ENCODE measurements at places on chromosomes 2 and 18.

DNA sequence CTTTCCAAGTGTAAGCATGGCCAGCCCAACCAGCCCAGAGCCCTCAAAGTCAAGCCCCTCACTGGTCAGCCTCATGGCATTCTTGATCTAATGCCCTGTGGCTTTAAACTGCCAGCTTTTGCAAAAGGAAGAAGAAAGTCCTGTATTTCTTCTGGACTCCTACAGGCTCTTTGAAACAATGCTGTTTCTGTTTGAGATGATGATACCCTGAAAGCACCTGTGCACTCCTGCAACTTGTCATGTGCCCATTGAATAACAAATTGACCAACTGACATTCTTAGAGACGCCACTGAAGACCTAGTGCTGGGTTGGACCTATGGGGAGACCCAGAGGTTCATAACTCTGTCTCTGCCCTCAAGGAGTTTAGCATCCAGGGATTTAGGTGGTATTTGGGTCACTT, 82.0 kb upstream of the MSH2 start:
- peaks cover 10% of the 10 kb centered on the region for H3K36me3 ChIP-seq
- no peak overlapping the region for H3K4me3 ChIP-seq
- peaks cover 7% of the 10 kb centered on the region for H3K4me1 ChIP-seq
- H3K27me3 ChIP-seq, result peaks cover 3% of the 10 kb centered on the region

DNA sequence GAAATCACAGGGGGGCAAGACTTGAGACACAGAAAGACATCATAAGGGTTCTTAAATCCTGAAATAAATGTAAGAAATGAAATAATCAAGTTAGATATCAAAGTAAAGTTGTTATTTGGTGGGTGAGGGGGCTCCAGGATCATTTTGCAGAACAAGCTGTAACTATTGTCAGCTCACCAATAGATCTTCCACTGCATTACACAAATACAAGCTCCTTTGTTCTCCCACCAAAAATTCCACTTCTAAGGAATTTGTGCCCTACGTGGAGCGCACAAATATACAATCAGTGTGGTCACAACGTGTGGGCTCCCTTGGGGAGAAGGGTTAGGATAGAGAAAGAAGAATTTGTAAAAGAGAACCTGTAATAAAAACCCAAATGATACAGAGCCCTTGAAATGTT, 19.2 kb upstream of the GALNT5 start:
- peaks cover 3% of the 10 kb centered on the region for H3K36me3 ChIP-seq
- H3K4me1 ChIP-seq, result no peaks in the 10 kb centered on the region
- no peak overlapping the region for H3K27ac ChIP-seq
- no peak overlapping the region for H3K4me3 ChIP-seq
- peaks cover 3% of the 10 kb centered on the region for H3K27me3 ChIP-seq

GRCh38 chr2:120981443-120981842, 245.8 kb downstream of the GLI2 start:
- H3K36me3 ChIP-seq, result peaks cover 72% of the 10 kb centered on the region
- H3K27ac ChIP-seq, result no peak overlapping the region
- peaks cover 11% of the 10 kb centered on the region for H3K4me1 ChIP-seq
- no peak for DNase-seq

DNA sequence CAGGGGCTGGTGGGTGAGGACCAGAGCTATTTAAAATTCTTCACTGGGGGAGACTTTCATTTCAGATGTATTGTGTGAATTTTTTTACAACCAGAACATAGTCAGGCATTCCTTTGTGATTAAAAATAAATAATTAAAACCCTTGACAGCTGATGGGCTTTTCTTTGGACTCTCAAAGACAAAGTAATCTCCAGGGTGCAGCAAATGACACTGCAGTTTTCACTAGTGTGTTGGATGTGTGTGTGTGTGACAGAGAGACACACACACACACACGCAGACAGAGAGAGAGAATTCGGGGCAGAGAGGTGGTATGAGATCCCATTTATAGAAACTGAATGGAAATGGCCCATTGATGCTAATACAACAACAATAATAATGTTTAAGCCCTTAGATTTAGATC, 10.3 kb upstream of the GALNT14 start:
- H3K4me3 ChIP-seq, result no peak overlapping the region
- H3K4me1 ChIP-seq, result no peaks in the 10 kb centered on the region
- no peaks in the 10 kb centered on the region for H3K36me3 ChIP-seq
- H3K27ac ChIP-seq, result no peak overlapping the region
- DNase-seq, result no peak

- peaks cover 9% of the 10 kb centered on the region for H3K36me3 ChIP-seq
- peaks cover 67% of the 10 kb centered on the region for H3K4me1 ChIP-seq
- peaks cover 5% of the 10 kb centered on the region for H3K27me3 ChIP-seq
- peak; percentile 33 for DNase-seq
- peak overlapping the region; percentile 98 for H3K4me3 ChIP-seq
- peak overlapping the region; percentile 99 for H3K27ac ChIP-seq
These were observed 515 bp downstream of the TSHZ1 start for GRCh38 chr18:75211002-75211621.

GRCh38 chr18:40985436-40985835, 969.6 kb upstream of the PIK3C3 start:
- no peak for DNase-seq
- H3K27me3 ChIP-seq, result no peaks in the 10 kb centered on the region
- H3K27ac ChIP-seq, result no peak overlapping the region
- H3K4me1 ChIP-seq, result no peaks in the 10 kb centered on the region

- H3K36me3 ChIP-seq, result peaks cover 65% of the 10 kb centered on the region
- no peak overlapping the region for H3K4me3 ChIP-seq
- H3K27me3 ChIP-seq, result peaks cover 4% of the 10 kb centered on the region
- DNase-seq, result no peak
- peaks cover 51% of the 10 kb centered on the region for H3K4me1 ChIP-seq
These were observed 32.1 kb downstream of the HK2 start for GRCh38 chr2:74865770-74866674.

- no peaks in the 10 kb centered on the region for H3K4me1 ChIP-seq
- no peak for DNase-seq
- H3K36me3 ChIP-seq, result no peaks in the 10 kb centered on the region
- H3K27ac ChIP-seq, result no peak overlapping the region
- no peak overlapping the region for H3K4me3 ChIP-seq
- peaks cover 4% of the 10 kb centered on the region for H3K27me3 ChIP-seq
These were observed 65.0 kb upstream of the MMADHC start for GRCh38 chr2:149652526-149652925.

GRCh38 chr18:4870177-4870773, 326.8 kb downstream of the AKAIN1 start:
- DNase-seq, result no peak
- no peaks in the 10 kb centered on the region for H3K4me1 ChIP-seq
- no peak overlapping the region for H3K4me3 ChIP-seq
- peaks cover under 1% of the 10 kb centered on the region for H3K27me3 ChIP-seq
- H3K27ac ChIP-seq, result no peak overlapping the region

- peak overlapping the region; percentile 97 for H3K27ac ChIP-seq
- peak; percentile 42 for DNase-seq
- peaks cover 50% of the 10 kb centered on the region for H3K4me1 ChIP-seq
- no peaks in the 10 kb centered on the region for H3K27me3 ChIP-seq
These were observed 160.6 kb downstream of the DTNA start for GRCh38 chr18:34870555-34871310.

GRCh38 chr18:58653814-58654509, 17.3 kb upstream of the MALT1 start:
- no peaks in the 10 kb centered on the region for H3K4me1 ChIP-seq
- H3K36me3 ChIP-seq, result peaks cover 6% of the 10 kb centered on the region
- no peak for DNase-seq

DNA sequence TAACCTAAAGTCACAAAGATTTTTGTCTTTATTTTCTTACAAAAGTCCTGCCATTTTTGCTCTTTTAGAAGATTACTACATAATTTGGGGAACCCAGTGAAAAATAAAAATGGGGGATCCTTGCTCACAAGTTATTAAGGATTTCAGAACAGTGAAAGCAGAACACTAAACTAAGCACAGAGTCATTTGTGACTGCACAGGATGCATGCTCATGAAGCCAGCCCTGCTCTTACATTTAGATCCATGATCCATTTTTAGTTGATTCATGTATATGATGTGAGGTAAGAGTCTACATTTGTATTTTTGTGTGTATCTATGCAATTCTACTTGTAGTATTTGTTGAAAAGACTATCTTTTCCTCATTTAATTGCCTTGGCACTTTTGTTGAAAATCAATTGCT, 21.8 kb downstream of the SP140L start:
- no peak overlapping the region for H3K4me3 ChIP-seq
- no peak overlapping the region for H3K27ac ChIP-seq
- H3K36me3 ChIP-seq, result peaks cover 4% of the 10 kb centered on the region
- no peaks in the 10 kb centered on the region for H3K4me1 ChIP-seq
- no peaks in the 10 kb centered on the region for H3K27me3 ChIP-seq

DNA sequence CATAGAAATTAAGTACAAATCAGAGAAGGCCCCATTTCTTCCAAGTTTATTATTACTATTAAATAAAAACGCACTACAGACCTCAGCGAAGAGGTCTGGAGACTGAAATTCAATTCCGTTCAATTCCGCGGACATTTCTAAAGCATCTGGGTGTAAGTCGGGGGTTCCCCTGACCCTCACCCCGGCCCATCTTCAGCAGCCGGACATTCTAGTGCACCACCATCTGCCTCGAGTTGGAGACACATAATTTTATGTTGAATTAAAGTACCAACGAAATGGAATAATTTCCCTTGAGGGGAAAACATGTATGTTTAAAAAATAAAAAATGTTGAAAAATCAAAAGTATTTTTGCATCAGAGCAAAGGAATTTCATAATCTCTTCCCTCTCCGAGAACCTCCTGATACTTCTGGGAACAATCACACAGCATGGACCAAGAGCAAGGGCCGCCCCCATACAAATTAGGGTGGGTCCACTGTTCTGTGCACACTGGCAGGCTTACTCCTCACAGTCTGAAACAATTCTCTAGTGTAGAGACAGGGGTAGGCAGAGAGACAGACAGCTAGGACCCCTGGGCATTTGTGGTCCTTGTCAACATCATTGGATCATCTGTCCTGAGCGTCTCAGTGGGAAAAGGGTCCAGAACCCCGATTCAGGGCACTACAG, 29.3 kb downstream of the MBP start:
- H3K4me1 ChIP-seq, result peaks cover 98% of the 10 kb centered on the region
- no peaks in the 10 kb centered on the region for H3K36me3 ChIP-seq
- peak overlapping the region; percentile 44 for H3K4me3 ChIP-seq
- DNase-seq, result no peak

DNA sequence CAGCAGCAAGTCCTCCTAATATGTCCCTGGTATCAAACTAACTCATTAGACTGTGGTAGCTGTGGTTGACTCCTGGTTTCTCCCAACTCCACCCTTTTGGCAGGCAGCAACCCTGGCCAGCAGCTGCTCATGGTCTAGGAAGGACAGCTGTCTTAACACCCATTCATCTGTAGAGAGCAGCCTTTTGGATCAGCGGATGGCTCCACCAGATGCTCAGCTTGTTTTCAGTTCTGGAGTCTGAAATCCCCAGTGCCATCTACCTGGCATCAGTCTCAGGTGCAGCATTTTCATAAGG, 100.5 kb downstream of the SPOPL start:
- H3K4me1 ChIP-seq, result peaks cover 14% of the 10 kb centered on the region
- DNase-seq, result no peak
- H3K36me3 ChIP-seq, result no peaks in the 10 kb centered on the region
- no peak overlapping the region for H3K4me3 ChIP-seq

- no peaks in the 10 kb centered on the region for H3K36me3 ChIP-seq
- peak within 1 kb of the TSS; percentile 100 for H3K27ac ChIP-seq
- peak; percentile 89 for DNase-seq
- peak within 1 kb of the TSS; percentile 91 for H3K4me3 ChIP-seq
These were observed at the start of gene TGIF1 for GRCh38 chr18:3450012-3450798. Gene TGIF1, plus strand, starts transcription at chr18:3450172. Its CDS starts 318 bp downstream, at chr18:3450490.

DNA sequence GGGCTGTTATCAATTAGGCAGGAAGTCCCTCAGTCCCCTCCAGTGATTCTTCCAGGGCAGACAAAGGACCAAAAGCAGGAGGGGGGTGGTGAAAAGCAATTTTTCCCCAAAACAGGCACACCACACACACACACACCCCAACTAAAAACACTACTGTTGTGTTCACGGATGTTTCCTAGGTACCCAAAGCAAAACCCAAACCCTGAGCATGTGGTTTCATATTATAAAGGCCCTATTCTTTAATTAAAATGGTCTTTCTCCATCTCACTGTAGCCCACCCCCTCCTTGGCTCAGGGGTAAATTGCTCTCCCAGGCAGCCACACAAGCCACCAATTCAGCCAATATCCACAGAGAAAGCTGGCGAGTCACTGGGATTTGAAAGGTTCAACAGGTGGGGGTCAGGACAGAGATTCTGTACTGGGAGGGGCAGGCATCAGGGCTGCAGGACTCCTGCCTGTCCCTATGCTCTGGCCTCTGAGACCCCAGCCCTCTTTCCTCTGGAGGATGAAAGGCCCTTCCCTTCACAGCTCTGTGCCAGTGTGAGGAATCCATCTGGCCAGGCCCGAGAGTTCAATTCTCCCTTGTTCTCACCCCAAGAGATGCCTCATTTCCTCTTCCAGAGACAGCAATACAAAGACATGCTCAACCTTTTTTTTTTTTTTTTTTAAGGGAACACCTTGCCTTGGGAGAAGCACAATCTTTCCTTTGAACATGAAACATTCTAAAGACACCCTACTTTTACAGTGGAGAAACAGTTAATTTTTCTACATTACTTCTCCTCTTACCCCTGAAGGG, 43.6 kb downstream of the SPRED2 start:
- H3K4me3 ChIP-seq, result no peak overlapping the region
- peaks cover 65% of the 10 kb centered on the region for H3K4me1 ChIP-seq
- H3K27me3 ChIP-seq, result no peaks in the 10 kb centered on the region

GRCh38 chr2:237193436-237193835, 107.7 kb downstream of the COPS8 start:
- H3K4me3 ChIP-seq, result no peak overlapping the region
- H3K36me3 ChIP-seq, result no peaks in the 10 kb centered on the region
- H3K27ac ChIP-seq, result peak overlapping the region; percentile 20
- H3K27me3 ChIP-seq, result no peaks in the 10 kb centered on the region
- peaks cover 29% of the 10 kb centered on the region for H3K4me1 ChIP-seq
- DNase-seq, result no peak

- H3K4me1 ChIP-seq, result peaks cover 12% of the 10 kb centered on the region
- H3K27ac ChIP-seq, result no peak overlapping the region
- peaks cover 3% of the 10 kb centered on the region for H3K27me3 ChIP-seq
- H3K4me3 ChIP-seq, result no peak overlapping the region
These were observed 94.9 kb downstream of the MBD2 start for GRCh38 chr18:54129448-54130067.

DNA sequence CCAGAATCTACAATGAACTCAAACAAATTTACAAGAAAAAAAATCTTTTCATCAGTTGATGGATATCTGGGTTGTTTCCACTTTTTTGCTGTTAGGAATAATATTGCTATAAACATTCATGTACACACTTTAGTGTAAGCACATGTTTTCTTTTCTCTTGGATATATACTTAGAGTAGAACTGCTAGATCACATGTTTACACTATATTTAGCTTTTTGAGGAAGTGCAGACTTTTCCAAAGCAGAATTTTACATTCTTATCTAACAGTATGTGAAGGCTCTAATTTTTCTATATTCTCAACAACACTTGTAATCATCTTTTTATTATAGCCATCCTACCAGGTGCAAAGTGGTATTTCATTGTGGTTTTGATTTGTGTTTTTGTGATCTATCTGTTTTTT, 103.6 kb upstream of the RMP24 start:
- H3K4me3 ChIP-seq, result no peak overlapping the region
- H3K4me1 ChIP-seq, result no peaks in the 10 kb centered on the region
- no peaks in the 10 kb centered on the region for H3K36me3 ChIP-seq
- DNase-seq, result no peak
- H3K27ac ChIP-seq, result no peak overlapping the region

- H3K36me3 ChIP-seq, result no peaks in the 10 kb centered on the region
- peaks cover 19% of the 10 kb centered on the region for H3K4me1 ChIP-seq
- H3K27me3 ChIP-seq, result peaks cover 7% of the 10 kb centered on the region
- H3K4me3 ChIP-seq, result no peak overlapping the region
These were observed 23.1 kb downstream of the ST3GAL5 start for GRCh38 chr2:85865539-85866164.
